Activated CD4-positive, alpha-beta T cell treated with anti-CD3 and anti-CD28 coated beads for 1 hour (primary cell): ENCODE measurements at places on chromosomes 7 and 10.

DNA sequence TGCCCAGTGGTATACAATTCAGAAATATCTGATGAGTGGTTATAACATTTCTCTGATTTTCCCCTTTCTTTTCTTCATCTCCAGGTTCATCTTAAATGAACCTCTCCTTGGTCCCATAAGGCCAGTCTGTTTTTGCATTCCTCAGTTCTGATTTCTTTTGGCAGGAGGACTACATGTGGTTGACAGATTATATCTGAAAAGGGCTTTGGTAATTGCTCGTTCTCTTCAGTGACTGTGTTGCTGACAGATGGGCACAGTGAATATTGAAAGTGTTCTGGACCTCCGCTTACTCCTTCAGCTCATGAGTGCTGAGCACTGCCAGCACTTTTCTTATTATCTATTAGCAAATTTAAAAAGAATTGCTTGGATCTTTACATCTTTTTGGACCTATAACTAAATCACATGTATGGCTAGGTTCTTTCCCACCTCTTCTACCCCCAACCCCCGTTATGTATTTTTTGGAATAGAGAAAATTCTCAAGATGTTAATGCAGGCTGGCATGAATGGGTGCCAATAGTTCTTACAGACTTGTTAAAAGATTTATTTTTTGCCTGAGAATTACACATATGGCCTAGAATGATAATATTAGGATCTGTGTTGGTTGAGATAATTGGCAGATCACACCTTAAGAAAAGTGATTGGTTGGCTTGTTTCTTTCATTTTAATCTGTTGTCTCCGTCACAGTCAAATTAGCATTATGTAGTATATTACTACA, 323.0 kb downstream of the EXOC4 start:
- no peak for DNase-seq

- DNase-seq, result no peak
These were observed 69.0 kb downstream of the AHR start for GRCh38 chr7:17367502-17367901.

- DNase-seq, result no peak
These were observed 72.4 kb upstream of the PDE1C start for GRCh38 chr7:32142649-32143048.

DNA sequence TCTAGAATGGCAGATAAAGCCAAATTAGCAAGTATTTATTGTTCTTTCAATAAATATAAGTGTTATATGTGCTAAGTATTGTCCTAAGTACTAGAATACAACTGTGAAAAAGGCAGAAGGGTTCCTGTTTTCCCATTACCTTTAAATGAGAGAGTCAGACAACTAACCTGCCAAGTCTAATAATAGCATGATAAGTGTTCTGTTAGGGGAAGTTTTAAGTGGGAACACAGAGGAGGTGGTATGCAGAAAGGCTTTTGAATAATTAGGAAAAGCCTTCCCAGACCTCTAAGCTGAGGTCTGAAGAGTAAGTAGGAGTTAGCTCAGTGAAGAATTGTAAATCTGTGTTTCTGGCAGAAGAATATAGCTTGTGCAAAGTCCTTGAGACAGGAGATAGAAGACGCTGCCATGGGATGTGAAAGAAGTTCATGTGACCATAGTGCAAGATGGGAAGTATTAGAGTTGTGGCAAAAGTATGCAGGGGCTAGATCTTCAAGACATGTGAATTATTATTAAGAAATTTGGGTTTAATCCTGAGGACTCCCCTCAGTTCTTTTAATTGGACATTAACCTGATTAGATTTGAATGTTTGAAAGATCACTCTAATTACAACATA, 12.5 kb downstream of the SHOC2 start:
- DNase-seq, result no peak

DNA sequence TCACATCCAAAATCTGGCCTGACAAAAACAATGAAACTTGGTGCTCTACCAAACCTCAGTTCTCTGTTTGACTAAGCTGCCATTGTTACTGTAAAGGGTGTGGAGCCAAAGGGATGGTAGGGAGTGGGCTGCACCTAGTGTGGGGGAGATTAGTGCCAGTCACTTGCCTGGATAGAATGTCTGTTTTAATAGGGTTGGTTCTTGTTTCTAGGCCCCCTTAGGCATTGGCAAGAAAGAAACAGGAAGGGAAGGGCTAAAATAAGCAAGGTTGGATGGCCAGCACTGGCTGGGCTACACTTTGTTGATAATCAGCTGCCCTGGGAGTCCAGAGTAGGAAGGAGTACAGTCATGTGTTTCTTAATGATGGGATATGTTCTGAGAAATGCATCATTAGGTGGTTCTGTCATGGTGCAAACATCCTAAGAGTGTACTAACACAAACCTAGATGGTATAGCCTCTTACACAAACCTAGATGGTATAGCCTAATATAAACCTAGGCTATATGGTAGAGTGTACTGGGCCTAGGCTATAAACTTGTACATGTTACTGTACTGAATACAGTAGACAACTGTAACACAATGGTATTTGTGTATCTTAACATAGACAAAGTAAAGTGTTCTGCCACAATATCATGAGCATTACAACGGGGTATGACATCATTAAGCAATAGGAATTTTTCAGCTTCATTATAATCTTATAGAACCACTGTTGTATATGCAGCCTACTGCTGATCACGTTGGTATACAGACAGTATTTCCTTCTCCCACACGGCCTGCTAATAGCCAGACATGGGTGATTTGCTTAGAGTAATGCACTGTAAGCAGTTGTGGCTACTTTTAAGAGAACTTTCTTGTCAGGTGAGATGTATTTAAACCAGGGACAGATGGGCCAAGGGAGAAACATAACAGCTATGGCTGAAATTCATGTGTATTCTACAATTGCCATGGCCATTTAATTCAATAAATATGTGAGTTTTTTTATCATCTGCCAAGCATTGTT, 15.4 kb downstream of the BBIP1 start:
- no peak for DNase-seq

- DNase-seq, result no peak
These were observed 114.3 kb downstream of the TBXAS1 start for GRCh38 chr7:139943401-139943800.

- no peak for DNase-seq
These were observed 5.1 kb downstream of the OIT3 start for GRCh38 chr10:72898616-72899015.

DNA sequence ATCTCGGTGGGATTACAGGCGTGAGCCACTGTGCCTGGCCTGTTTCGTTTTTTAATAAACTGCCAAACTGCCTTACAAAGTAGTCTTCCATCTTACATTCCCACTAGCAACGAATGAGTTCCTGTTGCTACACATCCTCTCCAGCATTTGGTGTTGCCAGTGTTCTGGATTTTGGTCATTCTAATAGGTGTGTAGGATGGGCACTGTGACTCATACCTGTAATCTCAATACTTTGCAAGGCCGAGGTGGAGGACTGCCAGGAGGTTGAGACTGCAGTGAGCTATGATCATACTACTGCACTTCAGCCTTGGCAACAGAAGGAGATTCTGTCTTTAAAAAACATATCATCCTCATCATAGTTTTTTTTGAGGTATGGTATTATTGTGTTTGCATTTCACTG, 21.4 kb upstream of the RSBN1L start:
- DNase-seq, result no peak

DNA sequence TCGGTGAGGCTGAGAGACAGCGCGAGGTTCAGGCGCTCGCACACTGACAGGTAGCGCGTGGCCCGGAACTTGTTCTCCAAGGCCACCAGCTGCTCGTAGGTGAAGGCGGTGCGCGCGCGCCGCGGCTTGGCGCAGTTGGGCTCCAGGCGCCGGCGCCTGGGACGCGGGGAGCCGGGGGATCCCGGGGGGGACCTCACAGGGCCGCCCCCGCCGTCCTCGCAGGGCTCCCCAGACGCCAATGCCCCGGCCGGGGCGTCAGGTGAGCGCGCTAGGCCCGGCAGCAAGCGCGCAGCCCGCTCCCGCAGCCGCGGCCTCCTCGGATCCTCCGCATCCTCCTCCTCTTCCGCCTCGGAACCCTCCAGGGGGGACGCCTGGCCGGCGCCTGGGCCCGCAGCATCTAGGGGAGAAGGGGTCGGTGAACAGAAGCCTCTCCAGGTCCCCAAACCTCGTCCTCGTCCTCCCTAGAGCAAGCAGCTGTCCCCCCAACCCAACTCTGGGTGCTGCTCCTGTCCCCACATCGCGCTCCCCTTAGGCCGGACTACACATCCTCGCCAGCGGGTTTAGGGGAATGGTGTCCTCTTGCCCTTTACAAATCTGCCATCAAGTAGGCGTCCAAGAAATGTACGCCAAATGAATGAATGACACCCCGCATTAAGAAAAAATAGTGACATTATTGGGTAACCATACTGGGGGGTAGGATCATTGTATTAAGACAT, 1.9 kb downstream of the NKX1-2 start:
- no peak for DNase-seq

GRCh38 chr7:16817536-16817935, 12.7 kb upstream of the AGR2 start:
- DNase-seq, result no peak

DNA sequence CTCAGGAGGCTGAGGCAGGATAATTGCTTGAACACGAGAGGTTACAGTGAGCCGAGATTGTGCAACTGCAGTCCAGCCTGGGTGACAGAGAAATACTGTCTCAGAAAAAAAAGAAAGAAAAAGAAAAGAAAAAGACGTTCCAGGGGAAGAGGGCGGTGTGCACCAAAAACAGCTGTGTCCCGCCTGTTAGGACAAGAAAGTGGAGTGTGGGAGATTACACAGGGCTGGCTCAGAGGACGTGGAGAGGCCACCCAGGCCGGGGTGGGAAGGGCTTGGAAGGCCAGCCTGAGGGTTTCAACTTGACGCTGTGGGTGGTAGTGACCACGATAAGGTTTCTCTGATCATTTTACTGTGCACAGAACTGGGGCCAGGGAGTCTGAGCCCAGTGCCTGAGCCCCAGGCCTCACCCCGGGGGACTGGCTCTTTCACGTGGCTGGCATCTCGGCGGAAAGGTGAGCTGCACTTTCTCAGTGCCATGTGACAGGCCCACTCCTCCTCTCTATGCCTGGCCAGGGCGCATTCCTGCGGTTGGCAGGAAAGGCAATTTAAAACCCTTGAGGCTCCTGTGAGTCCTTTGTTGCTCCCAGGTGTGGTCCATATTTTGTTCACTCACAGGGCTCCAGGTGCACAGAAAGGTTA, 13.9 kb downstream of the RHBDD2 start:
- DNase-seq, result no peak

GRCh38 chr10:122774231-122774630, 71.4 kb downstream of the CUZD1 start:
- no peak for DNase-seq

DNA sequence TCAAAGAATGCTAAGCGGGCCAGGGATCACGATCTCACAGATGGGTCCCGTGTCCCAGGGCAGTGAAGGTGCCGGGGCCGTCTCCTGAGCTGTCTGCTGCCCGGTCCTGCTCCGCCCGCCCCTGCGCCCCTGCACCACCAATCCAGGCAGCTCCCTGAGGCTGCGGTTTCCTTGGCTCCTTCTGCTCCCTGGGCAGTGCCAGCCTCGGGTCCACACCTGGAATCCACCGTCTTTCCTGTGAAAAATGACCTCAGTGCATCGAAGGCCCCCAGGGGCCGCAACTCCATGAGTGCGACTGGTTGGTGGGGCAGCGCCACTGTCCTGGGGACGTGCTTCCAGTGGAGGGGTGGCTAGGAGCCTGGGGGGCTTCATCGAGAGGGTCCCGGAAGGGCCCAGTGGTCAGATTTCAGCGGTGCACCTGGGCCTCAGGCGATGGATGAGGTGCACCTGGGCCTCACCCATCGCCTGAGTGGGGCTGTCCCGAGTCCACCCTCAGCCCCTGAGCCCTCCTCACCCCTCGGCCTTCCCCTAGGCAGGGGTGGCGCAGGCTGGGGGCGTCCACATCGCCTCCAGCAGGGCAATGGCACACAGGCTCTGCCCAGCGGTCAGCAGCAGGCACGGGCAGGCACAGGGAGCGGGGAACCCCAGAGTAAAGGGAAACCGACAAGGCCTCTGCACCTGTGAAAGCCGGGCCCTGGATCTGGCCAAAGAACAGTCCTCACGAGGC, 27.2 kb downstream of the ADGRA1 start:
- DNase-seq, result no peak

DNA sequence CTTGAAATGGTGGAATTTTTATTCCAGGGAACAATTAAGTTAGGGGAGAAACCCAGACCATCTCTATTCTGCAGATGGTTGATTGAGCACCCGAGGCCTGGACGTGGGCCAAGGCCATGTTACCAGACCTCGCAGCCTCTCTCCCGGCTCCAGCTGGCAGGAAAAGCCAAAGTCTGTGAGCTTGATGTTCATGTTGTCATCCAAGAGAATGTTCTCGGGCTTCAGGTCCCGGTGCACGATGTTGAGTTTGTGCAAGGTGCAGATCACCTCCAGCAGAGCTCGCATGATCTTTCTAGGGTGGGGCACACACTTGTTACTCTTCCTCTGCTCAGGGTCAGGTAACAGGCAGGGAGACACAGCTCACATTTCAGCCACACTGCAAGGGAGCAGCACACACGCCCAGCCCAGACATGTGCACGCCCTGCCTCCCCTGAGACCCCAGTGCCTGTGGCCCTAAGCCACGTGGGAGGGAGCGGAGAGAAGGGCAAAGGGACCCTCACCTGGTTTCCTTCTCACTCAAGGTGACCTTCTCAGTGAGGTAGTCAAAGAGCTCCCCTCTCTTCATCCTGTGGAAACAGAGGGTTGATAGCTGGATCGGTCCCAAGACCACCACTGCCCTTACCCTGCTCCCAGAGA, 9.5 kb downstream of the PHKG1 start:
- no peak for DNase-seq

DNA sequence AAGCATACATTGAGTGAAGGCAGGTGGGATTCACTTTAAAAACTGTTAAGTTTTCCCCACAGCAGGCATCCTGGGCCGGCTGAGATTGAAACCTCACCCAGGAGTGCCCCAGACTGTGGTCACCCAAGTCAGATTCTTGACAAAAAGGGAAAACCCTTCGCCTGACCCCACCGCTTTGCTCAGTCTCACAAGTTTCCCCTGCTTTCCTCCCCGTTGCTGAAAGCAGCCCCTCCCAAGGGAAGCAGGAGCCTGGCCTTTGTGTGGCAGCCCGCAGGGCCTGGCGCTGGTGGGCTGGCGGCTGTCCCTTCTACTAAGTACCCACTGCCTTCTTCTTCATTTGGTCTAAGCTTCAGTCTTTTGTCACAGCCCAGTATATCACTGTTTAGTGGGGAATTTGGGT, 16.0 kb downstream of the RNF32 start:
- DNase-seq, result no peak

DNA sequence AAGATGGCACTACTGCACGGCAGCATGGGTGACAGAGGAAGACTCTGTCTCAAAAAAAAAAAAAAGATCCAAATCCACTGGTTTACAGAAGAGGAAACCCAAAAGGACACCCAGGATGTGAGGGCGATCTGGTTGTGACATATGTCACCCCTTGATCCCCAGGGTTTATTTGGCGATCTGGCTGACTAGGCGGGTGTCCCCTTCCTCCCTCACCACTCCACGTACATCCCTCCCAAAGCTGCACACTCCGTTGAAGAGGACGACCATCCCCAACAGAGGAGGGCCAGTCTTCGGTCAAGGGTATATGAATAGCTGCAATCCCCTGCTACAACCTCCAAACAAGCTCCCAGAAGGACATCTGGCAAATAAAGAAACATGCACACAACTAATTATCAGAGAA, 111.6 kb downstream of the HTR5A start:
- no peak for DNase-seq

GRCh38 chr7:115033917-115034459, 112.1 kb downstream of the MDFIC start:
- DNase-seq, result no peak
